ENCODE measurements at places on chromosomes 1 and 21. TPM values are rescaled to one million over a fixed set of nuclear protein-coding genes. Genes with fewer than 3 reads are reported as not detected.

DNA sequence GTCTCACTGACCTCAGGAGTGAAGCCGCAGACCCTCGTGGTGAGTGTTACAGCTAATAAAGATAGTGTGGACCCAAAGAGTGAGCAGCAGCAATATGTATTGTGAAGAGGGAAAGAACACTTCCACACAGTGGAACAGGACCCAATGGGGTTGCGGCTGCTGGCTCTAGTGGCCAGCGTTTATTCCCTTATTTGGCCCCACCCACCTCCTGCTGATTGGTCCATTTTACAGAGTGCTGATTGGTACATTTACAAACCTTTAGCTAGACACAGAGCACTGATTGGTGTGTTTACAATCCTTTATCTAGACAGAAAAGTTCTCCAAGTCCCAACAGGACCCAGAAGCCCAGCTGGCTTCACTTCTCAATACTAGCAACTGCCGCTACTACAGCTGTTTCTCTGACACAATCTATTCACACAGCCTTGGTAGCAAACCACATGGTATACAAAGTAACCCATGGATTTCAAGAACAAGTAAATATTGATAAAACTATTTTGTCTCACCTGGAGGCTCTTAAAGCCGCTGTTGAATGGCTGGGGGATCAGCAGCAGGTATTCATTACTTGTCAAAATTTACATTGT lies 25.3 kb upstream of the ITLN1 start:
- no peak for DNase-seq

GRCh38 chr1:43431676-43432075 lies 22.1 kb downstream of the HYI start:
- DNase-seq = no peak

The PRR9 gene
- not detected for total RNA-seq

- DNase-seq = no peak
These were observed 49.4 kb downstream of the ILDR2 start for GRCh38 chr1:166925810-166926478.

Measured in right cardiac atrium (tissue), 5 donors.